ENCODE measurements at places on chromosomes 12 and 14. TPM values are rescaled to one million over a fixed set of nuclear protein-coding genes. Genes with fewer than 3 reads are reported as not detected.

DNA sequence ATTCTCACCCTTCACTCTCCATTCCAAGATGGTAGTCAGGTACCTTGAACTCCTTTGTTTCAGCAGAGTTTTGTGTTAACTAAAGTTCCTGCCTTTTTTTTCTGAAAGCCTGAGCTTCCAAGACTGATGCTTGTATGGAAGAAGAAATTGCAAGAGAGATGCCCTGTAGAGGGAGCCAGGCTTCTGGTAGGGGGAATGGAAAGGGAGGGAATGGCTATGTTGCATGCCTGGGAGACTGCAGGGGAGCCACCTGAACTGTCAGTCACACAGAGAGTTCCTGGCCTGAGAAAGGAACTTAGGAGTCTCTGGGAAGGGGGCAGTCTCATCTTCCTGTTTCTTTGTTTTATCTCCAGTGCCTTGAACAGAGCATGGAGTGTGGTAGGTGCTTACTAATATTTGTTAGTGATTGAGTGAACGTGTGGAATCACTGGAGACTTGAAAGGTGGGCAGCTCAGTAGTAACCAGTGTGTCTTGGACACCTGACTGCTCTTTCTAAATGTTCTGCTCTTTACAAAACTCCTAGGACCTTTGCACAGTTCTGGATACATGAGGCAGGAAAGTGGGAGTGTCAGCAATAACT is 132.2 kb downstream of the ANO4 start:
- DNase-seq = no peak

DNA sequence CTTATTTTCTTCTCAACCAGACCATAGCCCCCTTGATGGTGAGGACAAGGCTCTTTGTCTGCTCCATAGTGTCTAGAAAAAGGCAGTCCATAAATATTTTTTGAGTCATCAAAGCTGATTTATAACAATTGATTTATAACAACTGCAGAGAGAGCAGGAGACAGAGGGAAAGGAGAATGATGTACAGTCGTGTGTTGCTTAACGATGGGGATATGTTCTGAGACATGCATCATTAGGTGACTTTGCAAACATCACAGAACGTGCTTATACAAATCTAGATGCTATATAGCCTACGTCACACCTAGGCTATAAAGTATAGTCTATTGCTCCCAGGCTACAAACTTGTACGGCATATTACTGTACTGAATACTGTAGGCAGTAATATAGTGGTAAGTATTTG is 143.3 kb downstream of the NTF3 start:
- no peak for DNase-seq

- DNase-seq = peak; percentile 66
These were observed 24.8 kb downstream of the NUAK1 start for GRCh38 chr12:106113824-106114446.

DNA sequence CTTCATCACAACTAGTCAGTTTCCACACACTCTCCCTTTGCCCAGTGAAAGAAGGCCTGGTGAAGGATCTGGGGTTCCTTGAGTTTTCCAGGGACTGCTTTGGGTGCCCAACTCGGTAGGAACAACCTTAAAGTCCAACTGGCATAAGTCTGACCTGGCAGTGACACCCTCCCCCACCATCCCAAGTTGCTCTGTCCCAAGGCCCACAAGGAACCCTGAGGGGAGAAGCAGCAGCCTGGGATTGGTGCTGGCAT is 1.6 kb downstream of the KMT2D start:
- DNase-seq = no peak

GRCh38 chr12:12641650-12642049 is 30.0 kb downstream of the CREBL2 start:
- no peak for DNase-seq

GRCh38 chr14:104421401-104421821 is 158.2 kb upstream of the C14orf180 start:
- DNase-seq = no peak

DNA sequence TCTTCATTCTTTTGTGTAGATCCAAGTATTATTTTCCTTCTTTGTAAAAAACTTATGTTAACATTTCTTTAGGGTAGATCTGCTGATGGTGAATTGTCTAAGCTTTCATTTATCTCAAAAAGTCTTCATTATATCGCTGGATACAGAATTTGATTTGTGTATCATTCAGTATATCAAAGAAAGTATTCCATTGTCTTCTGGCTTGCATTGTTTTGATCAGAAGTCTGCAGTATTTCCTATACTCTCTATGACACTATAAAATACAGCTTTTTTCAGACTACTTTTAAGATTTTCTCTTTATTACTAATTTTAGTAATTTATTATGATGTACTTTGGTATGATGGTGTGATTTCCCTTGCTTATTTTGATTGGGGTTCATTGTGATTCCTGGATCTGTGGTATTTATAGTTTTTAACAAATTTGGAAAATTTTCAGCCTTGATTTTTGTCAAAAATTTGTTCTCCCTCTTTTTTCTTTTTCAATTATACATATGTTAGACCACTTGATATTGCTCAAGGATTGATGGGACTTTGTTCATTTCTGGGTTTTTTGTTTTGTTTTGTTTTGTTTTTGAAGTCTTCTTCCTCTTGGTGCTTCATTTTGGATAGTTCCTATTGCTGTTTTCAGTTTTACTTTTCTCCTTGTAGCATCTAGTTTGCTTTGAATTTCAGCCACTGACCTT is 176.5 kb downstream of the ZFP36L1 start:
- DNase-seq = no peak

DNA sequence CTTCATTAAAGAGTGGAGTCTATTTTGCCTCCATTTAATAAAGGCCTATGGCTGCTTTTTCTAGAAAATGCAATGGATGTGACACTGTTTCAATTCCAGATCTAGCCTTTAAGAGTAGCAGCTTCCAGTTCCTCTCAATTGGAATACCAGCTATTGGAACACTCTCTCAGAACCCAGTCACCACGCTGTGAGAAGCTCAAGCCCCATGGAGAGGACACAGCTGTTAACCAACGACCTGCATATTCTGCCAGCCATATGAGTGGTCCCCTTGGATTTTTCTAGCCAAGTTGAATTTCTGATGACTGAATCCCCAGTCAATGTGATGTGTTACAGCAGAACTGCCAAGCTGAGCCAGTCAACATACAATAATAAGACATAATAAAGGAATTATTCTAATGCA is 131.8 kb downstream of the TMTC3 start:
- no peak for DNase-seq

- DNase-seq = no peak
These were observed 69.6 kb upstream of the KRAS start for GRCh38 chr12:25320123-25321006.

- DNase-seq = no peak
These were observed 171.7 kb downstream of the PHLDA1 start for GRCh38 chr12:75859868-75860267.

DNA sequence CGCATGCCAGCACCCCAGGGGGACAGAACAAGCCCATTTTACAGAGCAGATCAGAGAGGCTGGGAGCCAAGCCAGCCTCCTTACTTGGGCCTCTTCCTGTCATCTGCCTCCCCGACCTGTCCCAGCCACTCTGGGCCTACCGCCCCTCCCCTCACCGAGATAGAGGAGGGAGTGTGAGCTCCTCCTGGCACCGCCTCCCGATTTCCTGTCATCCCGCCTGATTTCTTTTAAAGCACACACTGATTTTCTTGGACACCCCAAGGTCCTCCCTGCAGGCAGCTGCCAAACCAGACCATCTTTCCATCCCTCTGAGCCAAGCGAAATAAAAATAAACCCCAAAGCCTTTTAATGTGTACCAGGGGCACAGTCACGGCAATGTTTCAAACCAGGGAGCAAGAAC is 108.4 kb downstream of the RFLNA start:
- no peak for DNase-seq

DNA sequence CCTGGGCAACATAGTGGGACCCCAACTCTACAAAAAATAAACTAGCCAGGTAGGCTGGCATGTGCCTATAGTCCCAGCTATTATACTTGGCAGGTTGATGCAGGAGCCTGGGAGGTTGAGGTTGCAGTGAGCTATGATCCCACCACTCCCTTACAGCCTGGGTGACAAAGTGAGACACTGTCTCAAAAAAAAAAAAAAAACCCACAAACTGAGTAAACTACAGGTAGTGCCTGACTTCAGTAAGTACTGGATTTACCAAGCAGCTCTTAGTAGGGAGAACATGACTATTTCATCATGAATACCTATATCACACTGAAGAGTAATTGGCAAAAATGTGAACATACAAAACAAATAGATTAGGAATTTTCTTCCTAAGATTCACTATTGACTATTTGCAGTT is 32.4 kb upstream of the AP4S1 start:
- DNase-seq = no peak

- no peak for DNase-seq
These were observed 27.7 kb upstream of the TMED10 start for GRCh38 chr14:75204116-75204515.

DNA sequence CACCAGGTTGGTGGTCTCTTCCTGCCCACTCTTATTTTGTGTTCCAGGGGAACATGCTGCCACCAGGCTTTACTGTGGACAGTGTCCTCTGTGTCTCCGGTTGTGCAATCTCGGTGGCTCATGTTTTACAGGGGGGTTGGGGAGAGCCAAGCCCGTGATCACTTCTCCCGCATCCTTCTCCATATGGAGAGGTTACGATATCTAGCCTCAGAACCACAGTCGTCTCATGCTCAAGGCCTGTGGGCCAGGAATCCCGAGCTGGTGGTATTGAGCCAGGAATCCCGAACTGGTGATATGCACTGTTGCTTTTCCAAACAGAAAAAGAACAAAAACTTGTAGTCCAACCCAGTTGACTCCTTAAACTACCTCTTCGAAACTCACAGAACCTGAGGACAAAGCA is 37.0 kb upstream of the INF2 start:
- DNase-seq = no peak

DNA sequence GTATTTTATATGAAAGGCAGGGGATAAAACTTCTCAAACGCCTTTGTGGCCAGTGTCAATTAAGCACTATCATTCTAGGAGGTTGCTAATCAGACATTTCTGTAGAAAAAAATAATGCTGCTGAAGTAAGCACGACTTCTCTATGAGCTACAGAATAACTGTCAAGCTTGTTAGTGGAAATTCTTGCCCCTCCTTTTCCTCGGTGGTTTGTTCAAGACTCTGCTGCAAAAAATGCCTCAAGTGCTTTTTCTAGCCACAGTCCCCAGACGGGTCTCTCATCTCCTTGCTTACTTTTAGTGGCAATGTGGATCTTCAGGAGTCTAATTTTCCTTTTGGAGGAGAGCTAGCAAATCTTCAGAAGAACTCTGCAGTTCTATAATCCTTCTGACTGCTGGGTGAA is 452.0 kb downstream of the FUT8 start:
- no peak for DNase-seq

DNA sequence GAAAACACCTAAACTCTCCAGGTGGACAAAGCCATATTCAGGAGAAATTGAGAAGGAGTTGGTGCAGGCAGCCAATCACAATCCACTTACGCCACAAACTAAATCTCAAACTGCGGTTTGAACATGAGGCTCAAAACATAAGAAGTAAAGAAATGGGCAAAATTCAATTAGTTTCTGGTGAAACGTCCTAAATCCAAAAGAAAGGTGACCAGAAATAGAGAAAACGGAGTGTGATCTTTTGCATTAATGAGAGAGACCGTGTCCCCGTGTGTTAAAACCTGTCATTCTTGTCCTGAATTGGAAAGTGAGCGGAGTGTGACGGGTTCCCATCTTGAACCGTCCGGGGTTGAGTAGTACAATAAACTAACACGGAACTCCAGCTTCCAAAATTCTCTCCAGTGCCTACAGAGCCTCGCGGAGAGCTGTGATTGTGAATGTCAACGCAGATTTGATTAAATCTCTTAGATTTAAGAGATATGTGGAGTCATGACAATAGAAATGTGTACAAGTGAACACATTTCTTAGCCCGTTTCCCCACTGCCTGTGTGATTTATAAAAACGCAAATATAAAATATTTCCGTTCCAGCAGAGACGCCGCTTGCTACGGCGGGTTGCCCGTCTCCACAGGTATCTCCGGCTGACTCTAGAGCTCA is 595 bp upstream of the METAP2 start:
- DNase-seq = peak; percentile 65

GRCh38 chr14:99380402-99380801 is 100.3 kb downstream of the SETD3 start:
- DNase-seq = no peak

GRCh38 chr14:62280366-62280765 is 518.1 kb downstream of the SNAPC1 start:
- DNase-seq = no peak

DNA sequence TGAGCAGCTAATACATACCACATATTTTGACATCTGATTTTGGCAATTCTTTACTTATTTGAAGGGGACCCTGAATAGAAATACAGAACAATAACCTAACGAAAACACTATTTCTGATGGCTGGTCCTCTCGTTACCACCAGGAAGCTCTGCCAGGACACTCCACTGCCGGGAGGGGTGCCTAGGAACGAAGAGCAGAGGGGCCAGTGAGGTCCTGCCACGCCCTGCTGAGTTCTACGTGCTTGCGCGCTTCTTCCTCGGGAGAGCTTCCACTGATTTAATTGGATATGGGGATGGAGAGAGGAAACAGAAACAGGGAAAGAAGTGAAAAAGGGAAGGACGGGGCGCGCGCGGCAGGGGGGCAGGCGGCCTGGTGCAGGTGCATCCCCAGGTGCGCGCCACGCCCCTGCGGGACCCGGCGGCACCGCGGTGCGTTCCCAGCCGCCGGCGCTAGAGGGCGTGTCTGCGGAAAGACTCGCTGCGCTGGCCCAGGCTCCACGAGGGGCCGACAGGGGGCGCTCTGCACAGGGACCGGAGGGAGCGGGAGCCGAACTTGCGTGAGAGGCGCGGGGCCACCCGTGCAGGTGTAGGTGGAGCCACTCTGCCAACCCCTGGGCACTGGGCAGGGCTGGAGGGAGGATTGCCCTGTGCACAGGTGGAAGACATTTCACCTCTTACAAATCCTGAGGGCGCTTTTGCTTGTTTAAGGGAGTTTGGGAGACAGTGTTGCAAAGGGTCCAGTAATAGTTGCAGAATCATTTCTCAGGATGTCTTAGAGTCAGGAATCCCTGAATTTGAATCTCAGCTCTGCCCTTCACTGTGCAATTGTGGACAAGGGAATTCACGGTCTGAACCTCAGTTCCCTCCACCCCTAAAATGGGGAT is 986.3 kb upstream of the TMEM132C start:
- peak; percentile 9 for DNase-seq

- no peak for DNase-seq
These were observed 38.5 kb downstream of the CCDC60 start for GRCh38 chr12:119373001-119373400.

DNA sequence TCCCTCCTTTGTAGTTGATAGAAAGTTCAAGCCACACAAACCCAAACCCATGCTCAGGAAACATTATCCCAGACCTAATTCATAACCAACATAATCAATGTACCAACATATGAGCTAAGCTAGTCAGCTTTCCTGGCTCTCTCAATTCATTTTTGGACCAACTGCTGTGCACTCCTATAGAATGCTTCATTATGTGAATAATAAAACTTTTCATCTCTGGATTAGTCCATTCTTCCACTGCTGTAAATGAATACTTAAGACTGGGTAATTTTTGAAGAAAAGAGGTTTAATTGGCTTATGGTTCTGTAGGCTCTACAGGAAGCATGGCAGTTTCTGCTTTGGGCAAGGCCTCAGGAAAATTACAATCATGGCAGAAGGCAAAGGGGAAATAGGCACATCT is 651.9 kb downstream of the RERGL start:
- no peak for DNase-seq

- no peak for DNase-seq
These were observed 34.8 kb upstream of the TESC start for GRCh38 chr12:117134059-117134458.

The FOXG1 gene
- polyA plus RNA-seq = not detected

The INHBC gene
- 0.09 TPM for polyA plus RNA-seq

The SIX6 gene
- polyA plus RNA-seq = not detected

Data from right lung (tissue), 10 donors.